ENCODE measurements at places on chromosomes 5 and 9.

GRCh38 chr9:98903961-98904411, 39.7 kb upstream of the COL15A1 start:
- no peak for DNase-seq

- peak; percentile 23 for DNase-seq
These were observed 35.4 kb upstream of the ERCC6L2 start for GRCh38 chr9:95840074-95840473.

GRCh38 chr5:158807946-158808345, 291.8 kb downstream of the EBF1 start:
- peak; percentile 7 for DNase-seq

DNA sequence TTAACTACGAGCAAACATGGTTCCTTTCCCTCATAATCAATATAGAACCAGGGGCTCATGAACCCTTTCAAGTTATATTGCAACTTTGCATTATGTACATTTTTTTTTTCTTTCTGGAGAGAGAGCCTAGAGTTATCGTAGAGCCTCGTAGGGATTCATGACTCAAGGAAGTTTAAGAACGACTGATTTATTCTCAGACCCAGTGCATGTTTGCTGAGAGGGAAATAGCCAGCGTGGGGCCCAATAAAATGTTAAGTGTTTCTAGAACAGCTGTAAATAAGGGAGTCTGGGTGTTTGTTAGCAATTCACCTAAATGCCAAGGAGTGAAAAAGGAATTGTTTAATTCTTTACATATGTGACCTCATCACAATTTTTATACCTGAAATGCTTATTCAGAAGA, 119.0 kb upstream of the KLF9 start:
- no peak for DNase-seq

DNA sequence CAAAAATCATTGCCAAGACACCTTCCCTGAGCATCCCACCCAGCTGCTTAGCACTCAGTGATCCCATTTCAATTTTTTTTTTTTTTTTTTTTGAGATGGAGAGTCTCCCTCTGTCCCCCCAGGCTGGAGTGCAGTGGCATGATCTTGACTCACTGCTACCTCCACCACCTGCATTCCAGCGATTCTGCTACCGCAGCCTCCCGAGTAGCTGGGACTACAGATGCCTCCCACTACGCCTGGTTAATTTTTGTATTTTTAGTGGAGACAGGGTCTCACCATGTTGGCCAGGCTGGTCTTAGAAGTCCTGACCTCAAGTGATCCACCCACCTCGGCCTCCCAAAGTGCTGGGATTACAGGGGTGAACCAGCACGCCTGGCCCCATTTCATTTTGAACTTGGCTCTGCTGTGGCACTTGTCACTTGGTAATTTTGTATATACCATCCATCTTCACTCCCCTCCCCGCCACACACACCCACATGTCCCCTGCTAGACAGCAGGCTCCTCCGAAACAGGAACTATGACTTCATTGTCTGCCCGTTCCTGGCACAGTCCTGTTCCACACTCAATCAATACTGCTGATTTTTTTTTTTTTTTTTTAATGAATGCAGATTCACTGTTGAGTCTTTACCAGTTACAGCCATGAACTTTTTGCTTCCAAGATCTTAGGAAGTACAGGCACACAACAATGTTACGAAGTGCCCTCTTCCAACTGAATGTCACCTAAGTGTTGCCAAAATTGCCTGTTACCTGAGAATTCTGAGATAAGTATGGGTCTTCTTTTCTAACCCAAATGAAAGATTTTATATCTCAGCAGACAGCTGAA, 17.3 kb upstream of the ZBTB34 start:
- no peak for DNase-seq

- no peak for DNase-seq
These were observed 40.3 kb upstream of the ANKRD55 start for GRCh38 chr5:56273376-56273955.

GRCh38 chr5:40043916-40044315, 619.1 kb upstream of the DAB2 start:
- no peak for DNase-seq

- no peak for DNase-seq
These were observed 473.1 kb downstream of the NR2F1-AS1 start for GRCh38 chr5:93107805-93108520.

- no peak for DNase-seq
These were observed 40.5 kb upstream of the PJA2 start for GRCh38 chr5:109450129-109450877.

DNA sequence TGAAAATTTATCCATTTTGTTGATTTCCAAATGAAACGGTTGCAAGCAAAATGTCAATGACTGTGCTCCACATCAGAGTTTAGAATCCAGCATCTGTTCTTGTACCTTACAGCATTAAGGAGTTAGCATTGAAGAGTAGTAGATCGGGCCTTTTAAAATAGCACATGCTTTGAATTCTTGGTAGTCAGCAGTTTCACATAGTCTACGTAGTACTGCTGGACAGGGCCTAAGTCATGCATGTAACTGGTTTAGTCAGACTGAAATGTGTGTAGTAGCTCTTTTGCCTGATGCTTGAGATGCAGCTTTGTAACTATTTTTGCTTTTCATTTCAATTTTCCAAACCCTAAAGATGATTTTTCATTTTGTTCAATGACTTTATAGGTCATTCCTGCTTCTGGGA, 19.8 kb downstream of the LECT2 start:
- DNase-seq = no peak

GRCh38 chr9:136881691-136882108, 4.6 kb upstream of the TRAF2 start:
- DNase-seq = no peak

DNA sequence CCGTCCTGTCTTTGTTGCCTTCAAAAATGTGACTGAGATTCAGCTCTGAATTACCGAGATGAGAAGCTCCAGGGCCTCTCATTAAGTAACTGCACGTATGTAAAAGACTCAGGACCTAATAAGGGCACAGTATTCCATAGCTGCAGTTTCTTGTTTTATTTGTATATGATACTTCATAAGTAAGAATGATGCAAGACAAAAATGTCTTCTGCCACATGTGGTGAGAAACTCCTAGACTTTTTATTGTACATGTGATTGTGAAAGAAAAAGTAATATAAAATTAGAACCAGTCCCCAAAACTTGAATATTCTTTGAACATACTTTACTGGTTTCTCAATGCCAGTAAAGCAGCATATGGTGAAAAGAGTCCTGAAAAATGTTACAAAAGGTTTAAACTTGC, 110.1 kb upstream of the OTULINL start:
- DNase-seq = no peak

DNA sequence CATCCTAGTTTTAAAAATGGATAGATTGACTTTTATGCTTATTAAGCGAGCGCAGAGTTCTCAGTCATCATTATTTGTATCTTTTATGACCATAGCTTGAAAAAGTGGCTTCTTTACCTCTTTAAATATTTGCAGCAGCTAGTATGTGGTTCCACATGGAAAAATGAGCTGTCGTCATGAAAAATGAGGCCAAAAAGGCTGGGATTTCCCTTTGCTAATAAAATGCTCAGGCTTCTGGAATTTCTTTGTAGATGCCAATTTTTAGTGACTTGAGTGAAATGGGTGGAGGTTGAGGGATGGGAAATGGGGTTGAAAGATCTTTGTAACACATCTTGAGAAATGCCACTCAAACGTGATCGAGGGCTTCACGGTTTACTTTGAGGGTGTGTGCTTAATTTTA, 35.2 kb downstream of the RAI14 start:
- no peak for DNase-seq

DNA sequence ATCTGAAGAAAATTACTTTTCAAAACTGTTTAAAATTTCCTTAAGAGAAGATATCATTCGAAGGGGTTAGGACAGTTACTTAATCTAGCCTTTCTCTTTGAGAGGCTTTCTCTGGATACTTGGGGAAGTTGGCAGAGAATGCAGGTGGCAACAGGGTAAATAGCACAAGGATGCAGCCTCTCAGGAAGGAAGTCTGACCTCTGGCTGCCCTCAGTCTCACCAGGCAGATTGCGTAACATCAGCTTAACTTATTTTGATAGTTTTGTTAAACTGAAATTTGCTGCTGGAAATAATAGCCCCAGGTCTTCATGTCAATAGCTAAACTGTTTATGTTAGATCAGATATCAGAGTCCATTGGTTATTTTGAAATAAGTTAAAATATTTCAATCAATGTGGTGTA, 20.4 kb downstream of the CCDC192 start:
- DNase-seq = peak; percentile 39

GRCh38 chr9:136539427-136540421, 6.1 kb downstream of the NOTCH1 start:
- no peak for DNase-seq

DNA sequence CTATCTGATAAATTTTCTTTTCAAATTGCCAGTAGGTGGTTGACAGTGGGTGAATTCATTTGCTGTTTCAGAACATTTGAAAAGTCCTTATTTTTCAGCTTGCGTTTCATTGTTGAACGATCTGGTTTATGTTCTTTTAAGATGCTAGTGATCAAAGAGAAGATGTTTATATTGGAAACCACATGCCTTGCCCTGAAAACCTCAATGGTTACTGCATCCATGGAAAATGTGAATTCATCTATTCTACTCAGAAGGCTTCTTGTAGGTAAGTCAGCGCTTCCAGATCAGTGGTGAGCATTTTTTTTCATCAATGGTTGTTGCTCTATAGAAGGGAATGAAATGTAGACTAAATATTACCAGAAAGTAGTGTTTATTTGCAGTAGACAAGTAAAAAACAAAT, 16.6 kb upstream of the CAVIN4 start:
- DNase-seq = no peak

DNA sequence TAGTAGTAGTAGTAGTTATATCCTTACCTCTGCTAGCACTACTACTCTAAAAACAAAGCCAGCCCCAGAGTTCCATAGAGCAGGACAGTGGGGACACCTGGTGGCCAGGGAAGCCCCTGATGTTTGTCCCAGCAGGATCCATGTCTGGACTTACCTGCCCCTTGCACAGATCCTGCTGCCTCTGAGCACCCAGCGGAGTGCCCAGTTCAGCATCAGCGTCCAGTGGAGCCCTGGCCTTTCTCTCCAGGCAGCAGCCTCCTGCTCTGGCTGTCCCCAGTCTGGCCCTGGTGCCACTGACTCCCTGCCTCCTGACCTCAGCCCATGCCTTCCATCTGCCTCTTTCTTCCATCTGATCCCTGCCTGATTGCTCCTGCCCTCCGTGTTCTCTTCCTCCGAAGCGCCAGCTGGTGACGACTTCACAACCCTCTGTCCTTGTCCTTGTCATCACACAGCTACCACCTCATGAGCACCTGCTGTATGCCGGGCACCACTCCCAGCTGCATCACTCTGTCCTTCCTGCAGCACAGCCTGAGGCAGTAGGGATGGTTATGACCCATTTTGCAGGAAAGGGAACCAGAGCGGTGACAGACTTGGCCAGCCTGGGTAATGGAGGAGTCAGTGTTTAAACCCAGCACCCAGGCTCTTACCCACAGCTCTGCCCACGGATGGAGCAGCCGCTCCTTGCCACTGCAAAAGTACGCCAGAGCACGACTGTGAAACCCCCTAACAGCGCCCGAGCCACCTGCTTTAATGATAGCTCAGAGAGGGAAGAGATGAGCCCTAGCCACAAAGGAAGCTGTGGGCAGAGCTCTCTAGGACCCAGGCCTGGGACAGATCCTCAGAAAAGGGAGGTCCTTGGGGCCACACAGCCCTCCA, 11.5 kb downstream of the SARDH start:
- no peak for DNase-seq

DNA sequence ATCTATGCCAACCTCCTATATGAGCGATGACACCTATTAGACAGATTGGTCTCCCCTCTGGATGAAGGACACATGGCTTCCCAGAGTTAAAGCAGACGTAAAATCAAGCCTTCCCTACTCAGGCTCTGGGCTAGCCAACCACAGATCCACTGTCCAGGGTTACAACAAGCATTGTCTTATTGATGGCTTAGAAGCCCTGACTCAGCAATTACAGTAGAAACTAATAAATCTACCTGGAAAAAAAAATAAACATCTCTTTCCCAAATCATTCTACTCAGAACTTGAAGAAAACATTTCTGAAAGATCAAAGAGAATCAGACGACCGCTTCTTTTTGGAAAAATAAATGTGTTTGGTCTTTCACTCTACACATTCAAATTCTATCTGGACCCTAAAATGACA, 189.3 kb downstream of the GLIS3 start:
- DNase-seq = no peak

DNA sequence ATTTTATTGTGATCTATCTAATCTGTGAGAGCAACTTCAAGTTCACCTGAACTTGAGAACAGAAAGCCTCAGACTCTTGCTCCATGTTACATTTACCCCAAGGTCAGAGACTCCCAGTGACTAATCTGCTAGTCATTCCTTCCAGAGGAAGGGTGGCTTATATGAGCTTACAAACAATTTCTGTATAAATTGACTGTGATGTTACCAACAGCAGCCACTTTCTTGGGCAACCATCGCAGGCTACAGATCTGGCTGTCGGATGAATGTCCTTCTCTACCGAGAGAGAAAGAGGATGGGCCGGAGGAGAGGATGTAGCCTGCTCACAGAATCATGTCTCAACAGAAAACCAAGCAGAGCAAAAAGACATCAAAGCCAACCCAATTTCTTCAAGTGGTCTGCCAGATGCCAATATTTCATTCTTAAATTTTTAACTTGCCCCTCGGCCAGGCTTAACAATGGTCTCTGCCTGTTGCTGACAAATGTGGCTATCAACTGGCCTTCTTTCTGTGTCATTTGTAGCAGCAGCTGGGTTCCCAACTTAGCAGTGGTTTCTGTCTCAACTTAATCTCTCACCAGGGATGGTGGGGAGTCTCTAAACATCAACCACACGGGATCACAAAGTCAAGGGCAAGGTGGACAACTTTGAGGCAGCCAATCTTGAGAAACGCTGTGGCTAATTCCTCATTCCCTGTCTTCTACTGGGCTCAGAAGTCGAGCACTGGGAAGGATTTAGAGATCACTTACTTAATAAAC, 81.3 kb downstream of the RAPGEF1 start:
- DNase-seq = no peak

DNA sequence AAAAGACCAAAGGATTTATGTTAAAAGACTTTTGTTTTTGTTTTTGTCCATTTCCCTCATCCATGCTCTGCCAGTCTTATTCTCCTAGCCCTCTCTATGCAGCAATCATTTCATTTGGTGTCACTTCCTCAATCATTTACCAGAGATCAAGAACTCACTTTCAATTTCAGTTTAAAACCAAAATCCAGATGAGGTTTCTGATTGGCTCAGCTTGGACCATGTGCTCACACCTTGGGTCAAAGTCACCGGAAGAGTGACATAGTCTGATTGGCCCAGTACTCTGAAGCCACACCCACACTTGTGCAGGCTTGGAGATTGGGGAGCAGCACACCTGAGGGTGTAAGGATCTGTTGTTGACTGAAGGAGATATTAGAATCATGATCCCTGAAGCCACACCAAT, 79.6 kb downstream of the TLR4 start:
- DNase-seq = no peak

DNA sequence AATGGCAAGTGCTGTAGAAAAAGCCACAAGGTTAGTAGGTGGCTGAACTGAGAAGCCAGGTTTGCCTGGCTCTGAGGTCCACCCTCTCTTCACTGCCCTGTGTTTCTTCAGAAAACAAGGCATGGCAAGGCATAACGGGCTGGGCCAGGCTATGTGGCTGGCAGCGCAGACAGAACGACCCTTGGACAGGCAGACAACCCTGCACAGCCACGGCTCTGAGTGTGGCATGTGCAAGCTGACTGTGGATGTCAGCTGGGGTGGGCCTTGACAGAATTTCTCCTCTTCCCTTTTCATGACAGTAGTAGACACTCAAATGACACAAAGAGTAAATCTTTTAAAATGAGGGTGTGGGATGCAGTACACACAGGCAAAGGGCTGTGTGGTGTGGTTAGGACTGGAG, 81.7 kb downstream of the MACROH2A1 start:
- DNase-seq = no peak
